Left kidney (tissue), 8 donors: ENCODE measurements at places on chromosomes 6 and 20. TPM values are rescaled to one million over a fixed set of nuclear protein-coding genes. Genes with fewer than 3 reads are reported as not detected.

- DNase-seq: no peak
Observed at GRCh38 chr6:142786476-142786875, 158.5 kb downstream of the HIVEP2 start.

- no peak for DNase-seq
Observed at GRCh38 chr20:31490752-31491151, 15.7 kb downstream of the REM1 start.

- DNase-seq: no peak
Observed at GRCh38 chr6:164929408-164929977, 379.9 kb downstream of the C6orf118 start.

GRCh38 chr20:11711214-11711613, 206.5 kb upstream of the BTBD3 start:
- DNase-seq: no peak

DNA sequence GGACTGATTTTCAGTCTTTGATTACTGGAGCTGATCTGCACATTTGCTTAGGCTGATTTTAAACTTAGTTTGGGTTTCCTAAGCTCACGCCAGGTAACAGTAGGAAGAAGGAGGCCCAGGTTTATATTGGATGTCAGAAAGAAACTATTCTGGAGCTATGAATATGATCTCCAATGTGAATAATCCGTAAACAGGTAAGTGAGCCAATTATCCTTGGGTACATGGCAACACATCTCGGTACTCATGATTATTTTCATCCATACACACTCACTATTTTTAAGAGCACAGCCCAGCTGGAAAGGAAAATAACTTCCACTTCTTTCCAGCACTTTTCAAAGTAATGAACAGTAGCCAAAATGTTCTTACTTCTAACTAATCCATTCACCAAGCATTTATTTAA, 7.0 kb downstream of the ATXN1 start:
- DNase-seq: no peak

RBPJL gene
- polyA plus RNA-seq: not detected

- DNase-seq: no peak
Observed at GRCh38 chr6:44527583-44528369, 140.3 kb downstream of the CDC5L start.

DNA sequence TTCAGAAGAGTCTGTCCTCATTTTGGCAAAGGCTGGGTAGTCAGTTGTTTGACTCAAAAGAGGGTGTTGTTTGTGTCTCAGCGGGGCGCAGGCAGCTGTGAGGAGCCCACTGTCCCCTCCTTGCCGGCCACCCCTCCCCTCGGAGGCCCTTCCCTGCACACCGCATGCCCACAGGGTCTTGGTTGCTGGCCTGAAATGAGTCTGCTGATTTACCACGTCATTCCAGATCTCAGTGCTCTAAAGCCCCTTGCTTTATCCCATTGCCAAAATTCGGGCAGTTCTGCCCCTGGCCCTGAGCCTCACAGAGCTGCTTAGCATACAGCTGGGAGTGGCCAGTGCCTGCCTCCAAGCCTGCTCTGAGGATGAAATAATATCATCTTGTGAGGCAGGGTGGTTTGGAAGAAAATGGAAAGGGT, 220.7 kb downstream of the UST start:
- DNase-seq: no peak

GRCh38 chr6:13846841-13847240, 32.5 kb upstream of the MCUR1 start:
- DNase-seq: no peak

DNA sequence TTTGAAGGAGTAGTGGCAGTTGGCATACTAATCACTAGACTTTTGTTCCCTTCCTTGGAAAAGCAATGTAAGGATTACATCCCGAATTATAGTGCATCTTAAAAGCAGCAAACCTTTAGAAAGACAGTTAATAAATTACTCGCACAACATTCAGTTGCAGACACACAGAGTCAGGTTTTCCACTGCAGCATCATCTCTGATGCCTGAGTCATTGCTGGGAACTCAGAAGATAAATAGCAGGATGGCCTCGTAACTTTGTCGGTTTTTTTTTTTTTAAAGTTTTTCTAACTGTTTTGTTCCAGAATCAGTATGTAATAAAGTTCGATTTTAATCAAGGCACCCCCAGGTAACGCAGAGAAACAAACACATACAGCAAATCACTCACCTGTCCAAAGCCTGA, 34.3 kb downstream of the GJA10 start:
- no peak for DNase-seq

DNA sequence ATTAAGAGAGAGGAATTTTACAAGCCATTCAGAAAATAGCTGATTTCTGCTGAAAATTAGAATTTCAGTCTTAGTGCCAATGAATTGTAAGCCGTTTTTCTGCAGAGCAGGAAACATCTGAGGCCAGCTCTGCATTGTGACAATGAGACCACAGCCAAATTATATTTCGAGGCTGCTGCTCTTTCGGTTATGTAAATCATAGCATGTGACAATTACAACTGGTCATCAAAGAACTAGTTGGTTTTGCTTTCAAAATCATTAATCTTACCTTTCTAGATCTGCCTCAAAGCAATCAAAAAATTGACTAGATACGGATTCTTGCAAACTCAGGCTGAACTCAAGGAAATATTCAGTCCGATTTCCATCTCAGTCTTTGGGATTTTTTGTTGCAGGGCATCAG, 33.4 kb upstream of the INSM1 start:
- no peak for DNase-seq

DNA sequence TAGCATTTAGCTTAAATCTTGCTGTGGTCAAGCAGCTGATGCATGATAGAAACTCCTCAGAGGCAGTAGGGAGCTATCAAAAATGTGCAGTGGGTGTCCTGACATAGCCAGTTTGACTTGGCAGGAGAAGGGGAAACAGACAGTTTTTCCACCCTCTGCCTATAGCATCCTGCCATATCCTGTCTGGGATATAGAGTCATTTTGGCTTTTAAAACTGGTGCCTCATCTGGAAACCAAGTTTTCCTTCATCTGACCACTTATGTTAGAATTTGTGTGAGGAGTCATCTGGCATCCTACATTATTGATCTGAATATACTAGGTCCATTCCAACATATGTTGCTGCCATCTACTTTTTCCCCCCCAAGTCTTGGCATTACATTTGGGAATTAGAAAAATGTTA, 284.1 kb downstream of the CD109 start:
- DNase-seq: no peak

- no peak for DNase-seq
Observed at GRCh38 chr20:51553897-51554486, 11.5 kb upstream of the NFATC2 start.

- no peak for DNase-seq
Observed at GRCh38 chr6:72819609-72820008, 197.7 kb downstream of the KCNQ5 start.

MCUR1 gene
- polyA plus RNA-seq: 65.1 TPM

DNA sequence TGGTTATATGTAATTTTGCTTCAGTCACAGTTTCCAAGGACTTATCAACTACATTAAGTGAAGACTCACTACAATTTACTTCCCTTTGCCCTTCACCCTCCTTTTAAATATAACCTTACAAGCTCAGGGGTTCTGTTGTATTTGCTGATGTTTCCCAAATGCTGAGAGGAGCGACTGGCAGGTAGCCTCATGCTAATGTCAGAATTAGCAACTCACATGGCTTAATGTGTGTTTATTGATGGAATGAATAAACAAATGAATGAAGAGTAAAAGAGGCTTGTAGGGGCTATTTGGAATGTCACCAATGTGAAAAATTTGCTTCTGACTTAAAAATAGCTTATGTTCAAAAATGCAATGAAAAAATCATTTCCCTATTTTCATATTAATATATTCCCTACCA, 41.4 kb upstream of the MAP7 start:
- DNase-seq: no peak

DNA sequence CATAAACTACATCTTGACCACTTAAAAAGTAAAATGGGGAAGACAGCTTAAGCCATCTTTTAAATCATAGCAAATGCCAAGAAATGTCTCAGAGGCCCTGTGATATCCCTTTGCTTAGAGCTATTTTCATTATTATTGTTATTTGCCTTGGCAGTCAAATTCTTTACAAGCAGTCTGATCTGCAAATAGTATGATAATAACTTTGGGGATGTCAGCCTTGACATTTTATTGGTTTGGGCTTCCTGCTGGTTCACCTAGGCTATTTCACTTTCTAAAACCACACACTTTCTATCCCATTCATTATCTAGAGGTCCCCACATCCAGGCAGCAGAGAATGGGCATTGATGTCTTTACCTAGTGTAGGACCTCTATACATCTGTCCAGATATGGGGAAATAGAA, 125.1 kb downstream of the PDE7B start:
- DNase-seq: no peak

DNA sequence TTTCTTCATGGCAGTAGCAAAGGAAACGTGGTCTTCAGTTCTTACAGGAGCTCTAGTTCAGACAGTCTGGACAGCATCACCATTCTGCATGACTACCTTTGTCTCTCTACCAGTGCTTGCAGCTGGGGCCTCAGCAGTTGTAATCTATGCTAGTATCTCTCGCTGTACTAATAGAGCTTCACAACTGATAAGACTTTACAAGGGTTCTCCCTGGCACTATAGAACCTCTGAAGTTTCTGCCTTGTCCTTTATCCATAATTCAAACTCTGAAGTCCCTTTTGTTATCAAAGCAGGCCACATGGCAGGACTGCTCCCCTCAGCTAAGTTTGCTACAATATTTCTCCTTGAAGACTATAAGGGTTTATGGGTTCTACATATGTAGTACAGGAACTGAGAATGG, 842.1 kb upstream of the ADGRB3 start:
- DNase-seq: no peak

BMP5 gene
- polyA plus RNA-seq: 3.8 TPM

GRCh38 chr6:129501740-129502660, 208.0 kb downstream of the ARHGAP18 start:
- no peak for DNase-seq

DNA sequence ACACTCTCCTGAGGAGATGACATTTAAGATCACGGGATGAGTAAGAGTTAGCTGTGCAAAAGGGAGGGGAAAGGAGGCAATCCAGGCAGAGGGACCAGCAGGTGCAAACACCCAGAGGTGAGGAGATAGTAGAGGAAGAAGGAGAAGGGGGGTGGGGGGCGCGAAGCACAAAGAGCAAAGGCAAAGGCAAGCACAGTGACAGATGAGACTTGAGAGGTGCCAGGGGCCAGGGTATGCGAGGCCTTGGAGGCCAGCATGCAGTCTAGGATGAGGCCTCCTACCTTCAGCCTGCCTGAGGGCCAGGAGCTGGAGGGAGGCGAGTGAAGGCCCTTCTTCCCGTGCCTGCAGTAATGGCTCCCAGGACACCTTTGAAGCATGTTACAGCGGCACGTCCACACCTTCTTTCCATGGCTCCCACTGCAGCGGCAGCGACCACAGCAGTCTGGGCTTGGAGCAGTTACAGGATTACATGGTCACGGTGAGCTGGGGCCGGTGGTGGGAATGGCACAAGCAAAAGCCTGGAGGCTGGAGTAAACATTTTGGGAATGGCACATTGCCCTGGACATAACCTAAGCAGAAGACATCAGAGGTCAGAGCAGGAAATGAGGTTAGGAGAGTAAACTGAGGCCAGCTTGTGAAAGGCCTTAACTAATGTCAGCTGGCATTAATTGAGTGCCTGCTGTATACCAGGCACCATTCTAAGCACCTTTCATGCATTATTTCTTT, 18.6 kb downstream of the CCM2L start:
- peak; percentile 59 for DNase-seq

GRCh38 chr20:53013183-53013582, 41.0 kb downstream of the TSHZ2 start:
- DNase-seq: no peak

GRCh38 chr6:7899101-7899888, 11.3 kb downstream of the TXNDC5 start:
- no peak for DNase-seq

- no peak for DNase-seq
Observed at GRCh38 chr6:141388666-141389065, 744.1 kb upstream of the GJE1 start.

THBS2 gene
- 7.3 TPM for polyA plus RNA-seq

DNA sequence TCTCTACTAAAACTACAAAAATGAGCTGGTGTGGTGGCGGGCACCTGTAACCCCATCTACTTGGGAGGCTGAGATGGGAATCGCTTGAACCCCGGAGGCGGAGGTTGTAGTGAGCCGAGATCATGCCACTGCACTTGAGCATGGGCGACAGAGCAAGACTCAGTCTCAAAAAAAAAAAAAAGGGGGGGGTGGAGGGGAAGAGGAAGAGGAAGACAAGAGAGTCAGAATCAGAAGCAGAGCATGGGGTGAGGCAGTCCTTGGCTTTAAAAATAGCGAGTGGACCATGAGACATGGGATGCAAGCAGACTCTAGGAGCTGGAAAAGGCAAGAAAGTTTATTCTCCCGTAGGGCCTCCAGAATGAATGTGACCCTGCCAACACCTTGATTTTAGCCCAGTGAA, 3.9 kb upstream of the SLC9A8 start:
- no peak for DNase-seq

SPDEF gene
- polyA plus RNA-seq: 0.07 TPM

GRCh38 chr20:59777814-59778575, 155.4 kb downstream of the SYCP2 start:
- no peak for DNase-seq

- DNase-seq: no peak
Observed at GRCh38 chr6:79040083-79040482, 38.0 kb downstream of the PHIP start.

DNA sequence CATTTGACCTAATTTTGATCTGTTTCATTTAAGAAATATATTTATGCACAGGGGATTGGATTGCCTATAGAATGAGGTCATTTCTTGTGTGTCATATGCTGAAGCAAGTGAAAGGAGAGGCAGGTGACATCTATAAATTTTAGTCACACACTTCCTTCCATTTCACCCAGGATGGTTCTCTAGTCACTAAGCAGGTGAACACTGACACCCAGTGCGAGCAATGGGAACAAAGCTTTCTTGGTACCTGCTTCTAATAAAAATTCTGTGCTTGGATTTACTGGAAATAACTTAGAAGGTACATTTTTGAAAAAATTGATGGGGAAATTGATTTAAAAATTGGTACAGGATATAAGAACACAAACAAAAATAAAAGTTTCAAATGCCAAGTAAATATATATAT, 66.9 kb upstream of the MC3R start:
- no peak for DNase-seq

- no peak for DNase-seq
Observed at GRCh38 chr6:113651120-113651519, 206.0 kb upstream of the MARCKS start.

GRCh38 chr6:163310973-163311383, 103.5 kb upstream of the QKI start:
- DNase-seq: no peak

DNA sequence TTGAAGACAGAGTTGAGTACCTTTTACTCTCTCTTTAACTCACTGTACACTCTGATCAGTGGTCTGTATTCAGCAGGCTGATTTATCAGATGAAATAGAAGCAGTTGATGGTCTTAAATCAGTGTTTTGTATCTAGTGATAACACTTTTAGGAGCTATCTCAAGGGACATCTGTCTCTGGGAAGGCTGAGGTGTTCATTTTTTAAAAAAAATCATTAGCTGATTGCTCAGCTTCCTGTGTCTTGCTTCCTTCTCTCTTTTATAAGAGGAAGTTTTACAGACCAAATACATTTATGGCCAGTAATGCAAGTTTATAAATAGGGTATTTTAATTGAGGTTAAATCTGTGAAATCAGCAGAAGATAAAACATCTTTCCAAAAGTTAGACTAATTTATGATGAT, 12.0 kb upstream of the CCDC170 start:
- no peak for DNase-seq

- no peak for DNase-seq
Observed at GRCh38 chr6:98044791-98045470, 761.9 kb upstream of the MMS22L start.
